ENCODE measurements at places on chromosomes 4 and X. TPM values are rescaled to one million over a fixed set of nuclear protein-coding genes. Genes with fewer than 3 reads are reported as not detected.

NHS gene
- total RNA-seq: 8.3 TPM

DNA sequence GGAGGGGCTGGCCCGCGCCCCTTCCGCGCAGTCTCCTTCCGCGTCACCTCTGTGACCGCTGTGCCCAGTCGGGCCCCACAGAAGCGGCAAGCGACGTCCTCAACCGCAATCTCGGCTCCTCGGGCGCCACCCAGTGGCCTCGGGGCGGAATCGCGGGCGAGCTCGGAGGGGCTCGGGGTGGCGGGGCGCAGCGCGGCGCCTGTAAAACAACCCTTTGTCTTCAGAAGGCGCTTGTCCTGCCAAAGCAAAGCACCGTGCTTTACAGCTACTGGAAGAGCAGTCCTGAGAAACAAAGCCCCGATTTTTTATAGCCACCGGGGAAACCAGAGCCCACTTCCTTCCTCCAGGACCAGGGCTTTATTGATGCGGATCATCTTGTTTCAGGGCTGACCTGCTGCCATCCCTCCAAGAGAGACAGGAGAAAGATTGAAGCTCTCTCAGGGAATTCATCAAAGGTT, 37.3 kb upstream of the CDKN2AIP start:
- H3K4me1 ChIP-seq: no peaks in the 10 kb centered on the region
- DNase-seq: no peak
- no peaks in the 10 kb centered on the region for H3K36me3 ChIP-seq

LONRF3 gene
- 9.8 TPM for total RNA-seq

DNA sequence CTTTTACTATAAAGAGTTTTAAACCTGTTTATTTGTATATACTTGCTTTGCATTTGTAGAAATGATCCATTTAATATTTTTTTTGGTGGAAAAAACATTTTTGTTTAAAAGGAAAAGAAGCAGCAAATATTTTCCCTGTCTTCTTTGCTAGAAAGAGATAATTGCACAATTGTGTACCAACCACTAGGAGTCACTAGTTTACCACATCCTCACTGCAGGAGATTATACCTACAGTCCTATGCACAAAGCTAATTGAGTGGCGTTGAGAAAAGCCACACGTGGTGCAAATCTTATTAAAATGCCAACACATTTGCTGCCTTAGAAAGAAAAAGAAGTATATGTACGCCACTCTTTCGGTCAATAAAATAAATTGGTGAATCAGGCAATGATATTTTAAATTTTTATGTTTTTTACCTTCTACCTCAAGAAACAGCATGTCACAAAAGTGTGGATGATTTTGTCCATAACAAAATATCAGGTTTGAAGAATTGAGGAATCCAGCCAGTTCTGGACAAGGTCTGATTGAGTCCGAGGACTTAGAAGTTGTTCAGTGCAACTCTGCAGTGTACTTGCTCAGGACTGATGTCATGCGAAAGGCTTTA, 102.9 kb downstream of the GRXCR1 start:
- H3K4me3 ChIP-seq: no peak overlapping the region
- DNase-seq: no peak
- no peak overlapping the region for H3K27ac ChIP-seq
- H3K27me3 ChIP-seq: no peaks in the 10 kb centered on the region

HSFX4 gene
- not detected for total RNA-seq
